BJ (cell line): ENCODE measurements at places on chromosomes 5 and 9.

DNA sequence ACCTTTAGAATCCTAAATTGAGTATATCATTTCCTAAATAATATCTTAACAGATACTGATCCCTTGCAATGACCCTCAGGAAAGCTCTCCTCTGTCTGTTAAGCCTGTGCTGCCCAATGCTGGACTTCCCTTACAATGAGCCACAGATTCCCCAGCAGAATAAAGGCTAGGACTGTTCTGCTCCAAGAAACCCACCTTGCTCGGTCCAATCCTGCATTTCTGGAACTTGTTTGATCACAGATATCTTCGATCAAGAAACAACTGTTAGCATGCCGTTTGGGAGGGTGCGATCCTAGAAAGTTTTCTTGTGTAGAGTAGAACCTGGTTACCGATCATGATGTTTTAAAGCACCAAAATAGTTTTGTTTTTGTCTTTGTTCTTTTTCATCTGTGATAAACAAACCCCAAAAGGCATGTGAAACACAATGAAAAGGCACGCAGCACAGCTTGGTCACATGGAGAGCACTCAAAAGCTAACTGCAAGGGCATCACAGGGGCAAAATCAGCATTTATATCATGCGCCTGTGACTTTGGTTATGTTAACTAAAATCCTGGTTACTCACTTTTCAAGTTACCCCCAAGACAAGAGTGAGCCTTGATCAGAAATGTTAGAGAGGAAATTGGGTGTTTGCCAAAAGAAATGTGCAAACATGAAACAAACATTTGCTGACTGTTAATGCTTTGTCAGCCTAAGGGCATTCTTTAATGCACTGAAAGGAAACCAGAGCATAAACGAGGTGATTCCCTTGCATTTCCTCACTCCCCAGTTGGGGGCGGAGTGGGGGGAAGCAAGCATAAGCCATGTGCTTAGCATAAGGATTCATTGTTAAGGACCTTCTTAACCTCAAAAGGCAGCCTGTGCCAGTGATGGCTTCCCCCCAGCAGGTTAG lies 61.9 kb upstream of the ADAMTS16 start:
- DNase-seq = no peak

- DNase-seq = no peak
Measured at GRCh38 chr9:98455256-98456155, 200.1 kb upstream of the TBC1D2 start.

- DNase-seq = no peak
Measured at GRCh38 chr9:107989544-107989943, 500.0 kb upstream of the KLF4 start.

DNA sequence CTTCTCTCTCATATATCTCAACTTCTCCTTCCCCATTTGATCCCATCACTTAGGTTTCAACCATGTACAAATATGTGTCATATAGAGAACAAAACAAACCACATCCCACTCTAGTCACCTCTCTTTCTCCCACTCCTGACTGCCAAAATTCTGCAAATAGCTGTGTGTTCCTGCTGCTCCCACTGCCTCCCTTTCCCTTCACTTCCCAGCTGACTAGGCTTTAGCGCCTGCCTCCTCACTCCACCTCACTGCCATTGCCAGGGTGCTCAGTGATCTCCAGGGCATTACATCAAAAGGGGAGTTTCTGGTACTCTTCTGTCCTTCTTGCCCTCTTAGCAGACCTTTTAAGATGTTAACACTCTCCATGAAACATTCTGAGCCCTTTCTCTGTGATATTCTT lies 675.4 kb upstream of the DMAC1 start:
- DNase-seq = no peak

DNA sequence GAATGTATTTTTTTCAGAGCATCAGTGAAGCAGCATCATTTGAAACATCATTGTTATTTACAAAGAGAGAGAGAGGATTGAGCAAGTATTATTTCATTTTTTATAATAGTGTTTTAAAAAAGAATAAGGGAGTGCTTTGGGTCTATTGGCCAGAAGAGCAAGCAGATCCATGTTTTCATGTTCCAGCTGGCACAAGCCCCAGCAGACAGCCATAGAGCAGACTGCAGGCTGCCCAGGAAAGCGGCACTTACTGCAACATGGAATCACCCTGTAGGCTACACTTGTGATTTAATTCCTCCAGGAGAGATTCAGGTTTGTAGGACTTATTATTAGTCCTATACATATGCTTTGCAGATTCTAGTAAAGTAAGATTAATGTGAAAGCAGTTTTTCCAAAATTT lies 407.0 kb upstream of the GRAMD2B start:
- no peak for DNase-seq

DNA sequence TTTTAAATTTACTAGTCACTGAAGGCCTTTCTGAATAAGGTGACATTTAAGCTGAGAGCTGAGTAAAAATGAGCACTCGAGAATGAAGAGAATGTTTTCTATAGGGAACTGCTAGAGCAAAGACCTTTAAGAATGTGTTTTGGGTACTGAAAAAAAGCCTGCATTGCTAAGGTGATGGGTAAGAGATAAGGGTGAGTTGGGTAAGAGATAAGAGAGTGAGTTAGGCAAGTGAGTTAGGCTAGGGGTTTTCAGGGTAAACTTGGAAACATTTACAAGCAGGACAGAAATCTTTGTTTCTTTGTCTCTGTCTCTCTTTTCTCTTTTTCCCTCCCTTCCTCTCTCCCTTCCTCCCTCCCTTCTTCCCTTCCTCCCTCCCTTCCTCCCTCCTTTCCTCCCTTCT lies 5.6 kb downstream of the RAD23B start:
- DNase-seq = no peak

DNA sequence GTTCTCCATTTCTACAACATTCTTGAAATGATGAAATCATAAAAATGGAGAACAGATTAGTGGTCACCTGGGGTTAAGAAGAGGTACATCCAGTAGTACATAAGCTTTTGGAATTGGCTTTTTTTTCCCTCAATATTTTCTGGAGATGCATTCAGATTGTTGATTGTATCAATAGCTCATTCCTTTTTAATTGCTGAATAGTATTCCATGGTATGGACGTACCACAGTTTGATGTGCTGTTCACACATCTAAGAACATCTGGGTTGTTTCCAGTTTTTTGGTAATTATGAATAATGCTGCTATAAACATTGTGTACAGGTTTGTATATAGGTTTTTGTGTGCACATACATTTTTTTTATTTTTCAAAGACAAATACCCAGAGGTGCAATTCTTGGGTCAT lies 130.0 kb downstream of the PPP2R2B start:
- no peak for DNase-seq

GRCh38 chr5:54644226-54644625 lies 126.7 kb downstream of the SNX18 start:
- DNase-seq = no peak

DNA sequence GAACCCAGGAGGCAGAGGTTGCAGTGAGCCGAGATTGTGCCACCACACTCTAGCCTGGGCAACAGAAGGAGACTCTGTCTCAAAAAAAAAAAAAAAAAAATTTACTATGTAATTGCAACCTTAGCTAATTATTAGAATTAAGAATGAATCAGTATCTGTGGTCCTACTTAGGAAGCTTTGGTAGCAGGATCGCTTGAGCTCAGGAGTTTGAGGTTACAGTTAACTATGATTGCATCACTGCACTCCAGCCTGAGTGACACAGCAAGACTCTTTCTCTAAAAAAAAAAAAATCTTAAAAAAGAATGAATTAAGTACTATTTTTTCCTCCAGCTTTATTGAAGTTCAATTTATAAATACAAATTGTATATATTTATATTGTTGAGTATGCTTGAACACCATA lies 16.7 kb downstream of the NDUFAF2 start:
- peak; percentile 18 for DNase-seq

DNA sequence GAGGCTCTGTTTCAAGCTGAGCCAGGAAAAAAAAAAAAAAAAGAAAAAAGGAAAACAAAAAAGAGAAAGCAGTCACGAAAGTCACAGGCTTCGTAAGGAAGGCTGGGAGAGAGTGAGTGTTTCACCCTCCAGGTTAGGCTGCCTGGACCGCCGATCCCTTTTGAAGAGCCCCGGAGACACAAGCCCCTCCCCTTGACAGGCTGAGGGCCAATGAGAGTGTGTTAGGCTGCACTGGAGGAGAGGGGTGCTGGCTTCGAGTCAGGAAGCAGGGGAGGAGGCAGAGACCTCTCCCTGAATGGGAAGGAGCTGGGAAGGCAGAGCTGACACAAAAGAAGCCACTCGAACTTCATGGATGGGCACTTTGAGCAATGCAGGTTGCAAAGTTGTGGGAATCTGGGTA lies at the start of gene NMUR2:
Gene NMUR2 (minus strand): TSS at position 135 of the 400 bp plus-strand sequence. CDS start 166 bp downstream, outside the sequence.
- no peak for DNase-seq

DNA sequence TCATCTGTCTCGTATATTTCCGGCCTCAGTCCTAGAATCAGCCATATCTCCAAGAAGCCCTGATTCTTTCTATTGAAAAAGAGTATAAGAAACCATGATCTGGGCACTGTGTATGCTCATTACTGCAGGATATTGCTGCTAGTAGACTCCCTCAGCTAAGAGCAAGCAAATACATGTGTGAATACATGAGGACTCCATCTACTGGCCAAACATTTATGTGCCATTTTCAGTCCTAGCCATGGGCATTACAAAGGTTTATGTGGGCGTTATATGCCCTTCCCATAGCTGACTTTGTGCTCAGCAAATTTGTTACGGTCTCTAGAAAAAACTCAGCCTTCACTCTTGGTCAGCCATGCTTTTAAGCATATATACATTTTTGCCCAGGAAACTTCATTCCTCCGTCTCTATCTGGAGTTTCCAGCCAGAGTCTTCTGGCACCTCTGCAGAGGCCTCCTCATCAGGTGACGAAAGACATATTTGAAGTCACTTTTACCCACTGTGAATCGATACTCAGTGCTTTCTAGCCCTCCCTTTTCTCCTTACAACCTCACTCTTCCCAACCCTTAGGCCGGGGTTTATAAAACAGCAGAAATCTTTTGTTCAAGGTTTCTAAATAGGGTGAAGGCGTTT lies 1495.6 kb upstream of the CDH6 start:
- no peak for DNase-seq

- peak; percentile 19 for DNase-seq
Measured at GRCh38 chr9:86126998-86127972, 27.9 kb upstream of the GOLM1 start.

DNA sequence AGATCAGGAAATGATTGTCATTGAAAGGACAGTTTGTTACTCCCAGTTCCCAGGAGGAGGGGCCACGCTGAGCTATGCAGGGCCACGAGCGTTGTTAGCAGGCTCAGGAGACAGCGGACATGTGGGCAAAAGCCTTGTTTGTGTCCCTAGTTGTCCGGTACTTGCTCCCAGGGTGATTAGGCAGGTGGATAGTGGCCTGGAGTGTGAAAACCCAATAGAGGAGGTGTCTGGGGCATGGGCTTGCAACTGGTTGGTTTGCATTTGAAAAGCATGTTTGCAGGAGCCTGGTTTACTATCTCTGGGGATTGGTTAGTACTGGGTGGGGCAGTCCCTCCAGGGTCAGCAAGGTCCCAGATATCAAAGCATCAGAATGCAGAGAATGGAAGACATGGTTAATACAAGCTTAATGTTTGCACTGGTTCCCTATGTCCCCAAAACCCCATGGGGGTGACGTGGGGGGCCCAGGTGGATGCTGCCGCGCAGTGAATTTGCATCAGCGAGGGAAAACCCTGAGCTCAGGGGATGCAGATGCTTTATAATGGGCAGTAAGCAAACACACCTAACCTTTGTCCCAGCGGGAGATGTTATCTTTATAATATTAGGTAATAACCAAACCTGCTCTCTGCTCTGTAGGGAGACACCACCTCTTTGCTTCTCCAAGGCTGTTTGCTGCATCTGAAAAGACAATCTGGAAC lies 39.7 kb downstream of the ROPN1L start:
- no peak for DNase-seq

- no peak for DNase-seq
Measured at GRCh38 chr5:51156838-51157237, 226.4 kb upstream of the ISL1 start.
